GM23248 (cell line): ENCODE measurements at places on chromosomes 11 and 22. TPM values are rescaled to one million over a fixed set of nuclear protein-coding genes. Genes with fewer than 3 reads are reported as not detected.

The SCN3B gene
- total RNA-seq, result not detected in 2 replicates

The BATF2 gene
- total RNA-seq, result 4.0 TPM in 1 of 2 replicates, not detected in the other

DNA sequence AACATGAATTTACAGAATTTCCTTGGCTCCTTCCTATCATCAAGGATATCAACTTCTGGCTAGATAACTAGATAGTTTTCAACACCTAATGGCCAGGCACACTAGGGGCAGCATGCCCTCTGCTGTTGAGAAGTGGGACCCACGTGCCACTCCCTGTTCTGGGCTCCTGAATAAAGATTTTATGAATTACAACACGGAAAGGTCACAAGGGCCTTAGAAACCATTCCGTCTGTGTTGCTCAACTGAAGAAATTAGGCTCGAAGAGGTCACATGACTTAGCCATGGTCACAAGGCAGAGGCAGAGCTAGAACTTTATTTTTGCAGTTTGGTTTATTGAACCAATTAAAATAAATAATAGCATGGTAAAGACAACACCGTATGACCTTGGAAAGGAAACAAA, 36.0 kb downstream of the PRCP start:
- H3K27ac ChIP-seq, result no peak overlapping the region
- H3K4me1 ChIP-seq, result peaks cover 24% of the 10 kb centered on the region
- H3K36me3 ChIP-seq, result no peaks in the 10 kb centered on the region
- no peaks in the 10 kb centered on the region for H3K27me3 ChIP-seq
- no peak overlapping the region for H3K4me3 ChIP-seq

The MMP8 gene
- total RNA-seq, result not detected in 2 replicates

DNA sequence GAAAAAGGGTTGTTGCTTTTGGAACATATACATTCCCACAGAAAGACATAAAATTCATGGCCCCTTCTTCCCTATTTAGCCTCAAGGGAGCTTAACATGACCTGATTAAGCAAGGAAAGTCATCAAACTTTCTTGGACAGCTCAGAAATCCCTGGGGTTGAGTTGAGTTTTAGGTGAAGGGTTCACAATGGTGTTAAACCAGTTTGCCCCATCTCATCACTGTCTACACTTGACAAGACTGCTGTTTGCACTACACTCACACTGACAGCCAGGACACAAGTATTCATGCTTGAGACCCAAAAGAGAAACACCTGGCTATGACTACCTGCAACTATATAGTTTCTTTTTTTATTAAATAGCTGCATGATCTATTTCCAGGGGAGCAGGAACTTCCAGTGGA, 209.8 kb upstream of the TMEM45B start:
- H3K4me1 ChIP-seq, result no peaks in the 10 kb centered on the region
- H3K27me3 ChIP-seq, result peaks cover 15% of the 10 kb centered on the region
- H3K4me3 ChIP-seq, result no peak overlapping the region
- no peak overlapping the region for H3K27ac ChIP-seq
- DNase-seq, result no peak
- H3K36me3 ChIP-seq, result no peaks in the 10 kb centered on the region

The RAG2 gene
- not detected in 2 replicates for total RNA-seq

DNA sequence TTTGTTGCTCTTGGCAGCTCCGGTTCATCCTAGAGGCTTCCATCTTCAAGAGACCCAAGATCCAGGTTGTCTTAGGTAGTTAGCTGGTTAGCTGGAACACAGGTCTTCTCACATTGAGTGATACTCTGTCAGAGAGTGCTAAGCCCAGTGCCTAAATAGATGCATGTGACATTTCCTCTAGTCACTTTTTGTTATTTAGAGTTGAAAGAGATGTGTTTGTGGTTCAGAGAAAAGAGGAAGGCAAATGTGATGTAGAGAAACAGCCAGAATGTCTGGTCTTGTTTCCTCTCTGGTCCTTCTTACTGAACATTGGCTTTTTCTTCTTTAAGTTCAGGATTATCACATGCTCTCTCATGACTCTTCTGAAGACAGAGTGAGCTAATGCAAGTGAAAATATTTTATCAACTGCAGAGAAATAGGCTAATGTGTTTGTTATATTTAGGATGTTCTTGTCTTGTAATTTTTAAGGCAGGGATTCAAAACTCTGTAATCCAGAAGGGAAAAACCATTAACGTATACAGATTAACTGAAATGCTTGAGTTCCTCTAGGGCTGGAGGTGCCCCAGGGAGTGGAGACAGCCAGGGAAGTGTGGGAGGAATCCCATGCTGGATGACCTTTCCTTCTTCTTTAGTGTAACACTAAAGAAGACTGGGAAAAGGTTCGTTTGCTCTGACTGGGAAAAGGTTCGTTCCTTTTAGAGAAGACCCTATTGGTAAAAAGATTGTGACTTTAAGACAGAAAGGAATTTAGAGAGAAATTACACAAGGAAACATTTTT, 75.4 kb downstream of the SWAP70 start:
- no peak overlapping the region for H3K4me3 ChIP-seq
- DNase-seq, result no peak
- H3K36me3 ChIP-seq, result peaks cover 59% of the 10 kb centered on the region
- no peaks in the 10 kb centered on the region for H3K4me1 ChIP-seq

GRCh38 chr11:1228921-1229451, 6.1 kb downstream of the MUC5B start:
- H3K36me3 ChIP-seq, result no peaks in the 10 kb centered on the region
- DNase-seq, result no peak
- H3K27ac ChIP-seq, result no peak overlapping the region
- no peak overlapping the region for H3K4me3 ChIP-seq

GRCh38 chr11:30549565-30549964, 36.6 kb downstream of the MPPED2 start:
- DNase-seq, result no peak
- H3K27me3 ChIP-seq, result no peaks in the 10 kb centered on the region
- no peak overlapping the region for H3K27ac ChIP-seq
- no peaks in the 10 kb centered on the region for H3K4me1 ChIP-seq

- H3K27ac ChIP-seq, result no peak overlapping the region
- no peaks in the 10 kb centered on the region for H3K4me1 ChIP-seq
- no peaks in the 10 kb centered on the region for H3K27me3 ChIP-seq
- no peak for DNase-seq
- H3K36me3 ChIP-seq, result no peaks in the 10 kb centered on the region
Measured at GRCh38 chr22:21025266-21025665, 7.1 kb downstream of the SLC7A4 start.

GRCh38 chr11:46252373-46252914, 25.0 kb upstream of the CREB3L1 start:
- no peak for DNase-seq
- peaks cover 32% of the 10 kb centered on the region for H3K4me1 ChIP-seq
- H3K27me3 ChIP-seq, result no peaks in the 10 kb centered on the region
- H3K4me3 ChIP-seq, result no peak overlapping the region
- H3K36me3 ChIP-seq, result no peaks in the 10 kb centered on the region

DNA sequence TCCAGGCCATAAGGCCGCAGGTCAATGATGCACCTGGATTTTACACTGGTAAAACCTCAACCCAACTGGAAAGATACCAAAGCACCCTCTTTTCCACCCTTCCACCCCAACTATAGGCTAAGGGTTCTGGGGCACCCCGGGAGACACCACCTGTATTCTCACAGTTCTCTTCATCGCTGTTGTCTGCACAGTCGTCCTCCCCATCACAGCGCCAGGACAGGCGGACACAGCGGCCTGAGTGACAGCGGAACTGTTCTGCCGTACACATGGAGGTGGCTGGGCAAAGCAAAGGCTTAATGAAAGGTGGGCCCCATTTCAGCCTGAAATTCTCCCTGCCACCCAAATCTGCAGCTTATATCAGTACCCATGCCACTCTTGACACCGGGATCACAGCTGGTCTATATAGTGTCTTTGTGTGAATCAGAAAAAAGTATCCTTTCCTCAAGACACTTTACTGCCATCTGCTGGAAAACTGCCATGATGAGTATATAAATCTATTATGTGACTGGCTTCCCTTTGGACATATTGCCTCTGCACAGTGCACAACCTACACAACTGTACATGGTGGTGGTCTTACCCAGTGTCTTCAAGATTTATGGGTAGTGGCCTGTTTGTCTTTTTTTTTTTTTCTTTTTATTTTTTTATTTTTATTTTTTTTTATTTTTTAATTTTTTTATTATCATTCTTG, 21.5 kb downstream of the LRP4 start:
- no peak overlapping the region for H3K27ac ChIP-seq
- DNase-seq, result peak; percentile 73
- no peaks in the 10 kb centered on the region for H3K27me3 ChIP-seq
- no peak overlapping the region for H3K4me3 ChIP-seq

The FREY1 gene
- not detected in 2 replicates for total RNA-seq

The TPBGL gene
- total RNA-seq, result not detected in 2 replicates

DNA sequence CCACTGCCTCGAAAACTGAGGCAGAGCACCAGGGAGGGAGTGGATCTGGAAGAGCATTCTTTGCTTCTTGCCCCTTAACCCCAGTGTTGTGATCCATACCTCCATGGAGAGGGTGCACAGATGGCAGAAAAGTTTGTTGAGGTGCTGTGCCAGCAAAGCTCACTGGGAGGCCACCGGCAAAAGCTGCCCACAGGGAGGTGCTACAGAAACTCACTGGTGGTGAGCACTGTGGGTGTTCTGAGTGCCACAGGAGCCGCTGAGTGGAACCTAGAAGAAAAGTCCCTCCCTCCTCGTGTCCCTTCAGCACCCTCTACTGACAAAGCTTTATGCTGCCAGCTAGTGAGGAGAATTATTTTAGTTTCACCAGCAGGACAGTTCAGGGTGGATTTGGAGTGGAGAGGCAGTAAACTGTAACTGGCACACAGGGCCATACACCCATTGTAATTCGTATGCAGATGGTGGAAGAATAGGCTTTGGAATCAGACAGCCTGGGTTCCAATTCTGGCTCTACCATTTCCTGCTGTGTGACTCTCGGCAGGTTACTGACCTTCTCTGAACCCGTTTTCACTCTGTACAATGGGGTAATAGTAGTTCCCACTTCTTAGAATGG, 84.6 kb downstream of the SWAP70 start:
- H3K36me3 ChIP-seq, result peaks cover 21% of the 10 kb centered on the region; the same call in 1 of the 2 replicates
- H3K27ac ChIP-seq, result 0 out of 2 replicates have a peak overlapping the region, but pooled peaks have one; percentile 21
- no peak overlapping the region for H3K4me3 ChIP-seq
- H3K4me1 ChIP-seq, result peaks cover 24% of the 10 kb centered on the region

DNA sequence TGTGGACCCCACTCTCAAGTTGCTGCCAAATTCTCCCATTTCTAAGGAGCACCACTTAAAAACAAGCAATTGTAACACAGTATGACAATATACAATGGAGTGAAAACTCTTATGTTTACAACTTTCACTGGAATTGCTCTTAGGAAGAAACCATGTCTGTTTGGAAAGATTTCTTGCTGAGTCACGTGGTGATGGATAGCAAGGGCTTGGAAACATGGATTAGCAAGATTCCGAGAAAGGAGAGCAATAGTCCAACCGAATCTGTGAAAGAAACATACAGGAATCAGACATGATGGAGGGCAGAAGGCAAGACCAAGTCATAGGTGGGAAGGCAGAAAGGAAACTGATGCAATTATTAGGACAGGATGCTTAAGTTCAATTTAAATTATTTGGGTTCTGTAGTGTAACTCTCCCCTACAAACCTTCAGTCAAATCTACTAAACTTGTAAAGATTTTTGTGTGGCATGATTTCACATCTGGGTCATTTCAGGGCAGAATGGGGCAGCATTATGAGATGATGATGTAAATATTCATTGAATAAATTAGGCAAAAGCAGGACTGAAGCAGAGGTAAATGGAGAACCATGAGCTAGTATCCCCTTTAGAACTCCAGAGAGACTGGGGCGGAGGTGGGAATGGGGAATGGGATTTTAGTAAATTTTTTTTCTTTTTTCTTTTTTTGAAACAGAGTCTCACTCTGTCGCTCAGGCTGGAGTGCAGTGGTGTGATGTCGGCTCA, 27.8 kb upstream of the THY1 start:
- no peaks in the 10 kb centered on the region for H3K27me3 ChIP-seq
- peak; percentile 17 for DNase-seq
- H3K27ac ChIP-seq, result no peak overlapping the region
- no peaks in the 10 kb centered on the region for H3K36me3 ChIP-seq
- H3K4me3 ChIP-seq, result no peak overlapping the region
- H3K4me1 ChIP-seq, result peaks cover 4% of the 10 kb centered on the region; the same call in 1 of the 2 replicates

DNA sequence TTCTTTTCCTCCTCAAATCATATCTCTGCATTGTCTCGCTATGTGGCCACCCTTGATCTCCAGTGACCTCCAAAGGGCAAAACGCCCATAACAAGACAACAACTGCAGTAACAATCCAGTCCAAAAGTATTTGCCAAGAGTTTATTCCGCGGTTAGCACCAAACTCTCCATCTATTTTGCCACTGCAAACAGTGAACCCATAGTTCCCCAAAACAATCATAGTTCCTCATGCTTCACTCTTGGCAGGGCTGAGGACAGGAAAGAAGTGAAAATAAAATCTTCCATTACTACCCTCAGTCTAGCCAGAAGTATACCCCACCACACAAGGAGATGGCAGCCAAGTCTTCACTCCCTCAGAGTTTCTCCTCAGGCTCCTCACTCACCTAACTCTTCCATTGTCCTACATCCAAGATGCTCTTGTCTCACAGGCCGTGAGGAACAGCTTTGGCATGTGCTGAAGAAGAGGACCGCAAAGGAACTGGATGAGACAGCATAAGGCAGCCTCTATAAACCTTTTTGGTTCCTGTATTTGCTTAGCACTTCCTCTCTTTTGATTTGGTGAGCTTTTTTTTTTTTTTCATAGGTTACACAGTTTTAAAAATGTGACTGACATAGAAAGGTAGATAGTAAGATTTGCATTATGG, at the start of gene LPXN:
Gene LPXN (minus strand): TSS at position 480 of the 644 bp plus-strand sequence. CDS start 84 bp downstream, at position 396.
- peak; percentile 95 for DNase-seq
- no peaks in the 10 kb centered on the region for H3K27me3 ChIP-seq
- H3K36me3 ChIP-seq, result peaks cover 5% of the 10 kb centered on the region
- H3K4me1 ChIP-seq, result peaks cover 39% of the 10 kb centered on the region
- H3K4me3 ChIP-seq, result peak within 1 kb of the TSS; percentile 97

- no peaks in the 10 kb centered on the region for H3K27me3 ChIP-seq
- peaks cover 24% of the 10 kb centered on the region for H3K4me1 ChIP-seq
- H3K36me3 ChIP-seq, result peaks cover 5% of the 10 kb centered on the region; the same call in 1 of the 2 replicates
- peak overlapping the region; percentile 64 for H3K27ac ChIP-seq
Measured at GRCh38 chr11:72840780-72841179, 26.6 kb downstream of the ATG16L2 start.
